Jurkat, Clone E6-1 (cell line): ENCODE measurements at places on chromosomes 3 and 15.

DNA sequence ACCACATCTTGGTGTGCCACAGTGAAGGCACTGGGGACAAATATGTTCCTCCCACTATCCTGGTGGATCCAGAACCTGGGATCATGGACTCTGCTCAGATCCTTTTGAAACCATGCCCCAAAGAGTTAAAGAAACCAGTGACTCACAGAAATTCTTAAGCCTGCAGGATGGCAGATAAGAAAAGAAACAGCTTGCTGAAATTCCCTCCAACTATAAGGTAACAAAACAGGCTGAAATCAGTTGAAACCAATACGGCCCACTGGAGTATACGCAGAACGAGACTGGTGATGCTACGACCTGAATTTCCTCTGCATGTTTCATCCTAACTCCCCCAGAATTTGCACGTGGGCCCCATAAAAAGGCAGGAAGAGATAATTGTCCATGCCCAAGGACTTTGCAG, 209.6 kb downstream of the TJP1 start:
- no peak for DNase-seq

DNA sequence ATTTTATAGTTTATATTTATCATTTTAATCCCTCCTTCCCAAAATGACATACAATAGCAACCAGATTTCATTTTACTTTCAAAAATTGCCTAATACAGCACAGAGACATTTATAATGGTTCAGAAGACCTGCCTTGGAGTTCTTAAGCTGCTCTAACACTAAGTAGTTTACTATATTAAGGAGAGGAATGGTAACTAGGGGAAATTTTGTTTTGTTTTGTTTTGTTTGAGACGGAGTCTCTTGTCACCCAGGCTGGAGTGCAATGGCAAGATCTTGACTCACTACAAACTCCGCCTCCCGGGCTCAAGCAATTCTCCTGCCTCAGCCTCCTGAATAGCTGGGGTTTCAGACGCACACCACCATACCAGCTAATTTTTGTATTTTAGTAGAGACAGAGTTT, 22.8 kb upstream of the CCDC50 start:
- no peak for DNase-seq

DNA sequence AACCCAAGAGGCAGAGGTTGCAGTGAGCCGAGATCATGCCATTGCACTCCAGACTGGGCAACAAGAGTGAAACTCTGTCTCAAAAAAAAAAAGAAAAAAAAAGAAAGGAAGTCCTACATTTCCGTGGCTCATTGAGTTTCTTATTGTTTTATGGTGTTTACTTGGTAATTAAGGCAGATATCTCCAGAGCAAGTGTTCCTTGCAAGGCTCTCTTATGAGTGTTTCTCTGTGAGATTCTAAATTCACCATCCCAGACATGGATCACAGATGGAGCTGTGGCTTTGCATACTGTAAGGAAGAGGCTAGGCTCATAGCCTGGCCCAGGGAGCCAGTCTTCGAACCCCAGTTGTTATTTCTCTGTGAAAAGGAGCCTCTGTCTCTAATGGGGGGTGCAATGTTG, 53.0 kb downstream of the IQGAP1 start:
- no peak for DNase-seq

DNA sequence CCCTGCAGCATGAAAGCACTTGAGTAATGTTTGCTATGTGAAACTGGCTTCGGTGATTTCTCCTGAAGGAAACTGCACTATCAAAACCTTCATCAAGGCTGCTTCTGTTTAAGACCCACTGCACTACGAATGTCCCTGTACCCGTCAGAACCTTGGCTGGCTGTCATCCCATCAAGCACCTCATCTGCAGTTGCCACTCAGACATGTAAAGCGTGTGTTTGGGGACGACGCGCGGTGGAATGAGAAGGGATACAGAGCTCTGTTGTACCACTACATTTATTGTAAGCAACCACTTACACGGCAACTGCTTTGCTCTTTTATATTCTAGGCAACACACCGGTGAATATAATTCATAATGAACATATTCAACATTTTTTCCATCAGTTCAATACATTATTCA, 147.6 kb downstream of the TIGIT start:
- no peak for DNase-seq

GRCh38 chr15:58505581-58505980, 73.8 kb downstream of the LIPC start:
- no peak for DNase-seq

DNA sequence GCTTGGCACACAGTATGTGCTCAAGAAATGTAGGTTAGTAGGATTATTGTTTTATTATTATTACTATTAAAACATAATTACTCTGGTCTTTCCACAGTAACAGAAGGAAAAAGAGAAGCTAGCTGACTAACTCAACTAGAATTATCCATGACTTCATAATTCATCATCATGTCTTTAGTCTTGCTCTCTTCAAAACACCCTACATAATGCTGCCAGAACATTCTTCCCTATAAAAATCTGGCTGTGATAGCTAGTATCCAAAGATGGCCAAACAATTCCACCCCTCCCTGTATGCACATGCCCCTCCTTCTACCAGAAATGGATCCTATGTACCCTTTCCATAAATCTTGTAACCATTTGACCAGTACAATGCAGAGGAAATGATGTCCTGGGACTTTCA, 48.8 kb upstream of the SRGAP3 start:
- DNase-seq, result no peak

DNA sequence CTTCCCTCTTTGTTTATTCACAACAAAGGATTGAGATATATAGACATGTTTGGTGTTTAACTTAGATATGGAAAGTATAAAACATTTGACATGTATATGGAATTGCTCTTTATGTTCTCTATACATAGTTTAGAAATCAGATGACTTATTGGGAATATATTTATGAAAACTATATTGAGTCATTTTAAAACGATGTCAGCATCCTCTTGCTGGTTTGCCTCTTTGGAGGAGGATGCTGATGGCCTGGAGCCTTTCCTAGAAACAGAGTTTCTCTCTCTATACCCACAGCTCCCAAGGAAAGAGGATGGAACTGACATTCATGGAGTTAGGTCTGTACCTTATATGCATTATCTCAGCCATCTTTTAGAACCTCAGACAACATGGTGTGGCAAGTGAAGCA, 40.3 kb downstream of the ZBTB38 start:
- DNase-seq, result no peak

- DNase-seq, result no peak
Measured at GRCh38 chr3:151903501-151903991, 30.1 kb downstream of the SUCNR1 start.

GRCh38 chr15:70539409-70539808, 223.9 kb downstream of the UACA start:
- no peak for DNase-seq

DNA sequence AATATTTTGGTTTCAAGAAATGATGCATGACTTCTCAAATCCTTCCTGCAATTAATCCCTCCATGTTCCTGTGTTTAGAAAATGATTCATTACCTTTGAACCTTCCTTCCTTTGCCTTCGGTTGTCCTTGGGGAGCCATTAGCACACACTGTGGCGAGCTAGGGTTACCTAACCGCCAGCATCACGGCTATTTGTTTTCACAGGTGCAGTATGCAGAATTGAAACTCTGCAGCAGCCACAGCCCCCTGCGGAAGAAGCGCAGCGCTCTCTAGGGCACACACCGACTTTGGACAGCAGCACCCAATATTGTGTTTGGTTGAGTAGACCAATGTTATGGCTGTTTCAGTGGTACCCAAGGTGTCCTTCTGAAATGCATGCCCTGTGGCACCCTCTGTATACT, 247.4 kb downstream of the MCTP2 start:
- no peak for DNase-seq

DNA sequence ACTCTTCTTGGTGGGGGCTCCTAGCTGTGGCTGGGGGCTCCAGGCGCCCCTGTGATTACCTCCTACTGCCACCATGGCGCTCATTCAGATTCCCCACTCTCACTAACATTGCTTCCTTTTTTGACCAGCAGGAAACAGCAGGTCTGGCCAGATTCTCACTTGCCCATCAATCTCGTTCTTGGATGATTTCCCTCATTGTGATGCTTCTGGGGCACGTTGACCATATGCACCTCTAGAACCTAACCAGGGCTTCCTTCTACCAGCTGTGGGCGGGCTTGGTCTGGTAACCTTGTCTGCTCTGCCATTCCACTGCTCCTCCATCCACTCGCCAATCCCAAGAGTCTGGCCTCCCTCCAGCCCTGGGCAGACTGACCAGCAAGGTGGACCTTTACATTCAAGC, 35.9 kb upstream of the PTPN23 start:
- DNase-seq, result no peak

- no peak for DNase-seq
Measured at GRCh38 chr3:44400771-44401170, 62.2 kb downstream of the TCAIM start.

- DNase-seq, result no peak
Measured at GRCh38 chr3:32076566-32076965, 29.9 kb upstream of the GPD1L start.

DNA sequence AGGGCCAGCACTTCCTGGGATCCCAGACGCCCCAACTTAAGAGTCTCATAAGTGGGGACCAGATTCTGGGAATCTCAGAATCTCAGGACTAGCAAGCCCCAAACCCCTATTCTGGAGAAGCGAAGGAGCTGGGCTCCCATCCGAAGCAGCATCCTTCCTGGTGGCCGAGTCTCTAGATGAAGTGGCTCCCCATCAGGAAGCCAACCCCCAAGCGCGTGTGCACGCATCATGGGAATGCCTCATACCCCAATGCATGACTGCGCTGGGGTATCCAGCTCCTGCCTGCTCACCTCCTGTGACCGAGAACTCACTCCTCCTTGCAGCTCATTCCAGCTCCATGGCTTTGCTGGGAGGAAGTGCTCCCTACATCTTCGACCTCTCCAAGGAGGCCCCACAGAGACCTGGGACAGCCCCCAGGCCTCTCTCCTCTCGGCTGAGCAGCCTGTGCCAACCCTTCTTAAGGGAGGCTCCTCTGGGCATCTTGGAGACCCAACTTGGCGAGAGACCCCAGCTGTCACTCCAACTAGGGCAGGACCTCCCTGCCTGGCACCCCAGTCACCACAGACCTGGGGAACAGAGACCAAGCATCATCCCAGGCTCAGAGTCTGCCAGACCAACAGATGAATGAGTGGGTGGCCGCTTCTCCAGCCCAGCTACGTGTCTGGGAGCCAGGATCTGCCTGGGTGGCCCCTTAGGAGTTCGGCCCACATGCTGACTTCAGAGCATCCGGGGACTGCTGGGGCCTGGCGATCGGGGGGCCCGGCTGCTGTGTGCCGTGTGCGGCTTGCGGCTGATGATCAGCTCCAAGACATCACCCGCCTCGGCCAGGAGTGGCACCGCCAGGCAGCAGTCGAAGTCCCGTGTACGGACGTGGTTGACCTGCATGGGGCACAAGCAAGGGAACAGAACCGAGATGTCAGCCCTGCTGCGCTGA, 46.9 kb downstream of the GRIP2 start:
- no peak for DNase-seq

GRCh38 chr3:193884652-193885051, 251.3 kb upstream of the HES1 start:
- no peak for DNase-seq

DNA sequence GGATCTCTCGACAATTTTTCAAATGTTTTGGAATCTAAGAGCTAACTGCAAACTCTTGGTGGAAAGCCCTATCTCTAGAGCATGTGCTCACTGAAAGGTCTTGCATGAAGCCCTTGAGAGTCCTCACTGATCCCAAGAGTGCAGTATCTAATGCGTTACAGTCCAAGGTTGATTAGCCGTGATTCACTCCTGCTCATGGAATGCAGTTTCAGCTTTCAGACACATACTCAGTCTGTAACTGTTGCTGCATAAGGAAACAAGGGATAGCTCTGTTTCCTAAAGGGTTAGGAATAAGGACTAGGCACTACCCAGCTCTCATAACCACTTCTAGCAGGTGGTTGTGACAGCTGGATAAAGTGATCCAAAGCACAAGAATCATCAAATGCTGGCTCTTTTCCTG, 687.4 kb upstream of the CFAP20DC start:
- no peak for DNase-seq

- DNase-seq, result no peak
Measured at GRCh38 chr3:50408443-50408944, 49.2 kb upstream of the TMEM115 start.

DNA sequence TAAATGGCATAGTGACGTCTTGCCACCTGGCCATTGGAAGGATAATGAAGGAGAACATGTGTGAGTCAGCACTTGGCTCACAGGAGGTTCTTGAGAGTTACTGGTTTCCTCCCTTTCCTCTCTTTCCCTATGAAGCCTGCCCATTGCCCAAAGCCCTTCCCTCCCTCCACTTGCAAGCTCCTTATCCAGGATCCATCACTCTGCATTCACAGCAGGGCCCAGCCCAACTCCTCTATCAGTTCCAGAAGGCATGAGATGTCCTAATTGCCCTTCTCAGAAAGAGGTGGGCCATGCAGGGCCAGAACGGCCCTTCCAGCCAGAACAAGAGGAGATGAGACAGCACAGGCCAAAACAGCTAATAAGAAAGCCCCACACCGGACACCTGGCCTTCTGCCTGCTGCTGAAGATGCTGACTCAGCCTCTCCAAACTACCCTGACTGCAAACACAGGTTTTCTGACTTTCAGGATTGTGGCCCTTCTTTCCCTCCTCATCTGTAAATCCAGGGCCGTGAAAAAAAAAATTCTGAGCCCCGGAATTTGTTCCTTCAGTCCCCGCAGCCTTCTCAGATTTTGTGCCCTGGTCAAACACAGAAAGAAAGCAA, 29.7 kb downstream of the HAPLN3 start:
- DNase-seq, result no peak

- DNase-seq, result no peak
Measured at GRCh38 chr3:110485389-110485788, 586.2 kb upstream of the NECTIN3 start.

DNA sequence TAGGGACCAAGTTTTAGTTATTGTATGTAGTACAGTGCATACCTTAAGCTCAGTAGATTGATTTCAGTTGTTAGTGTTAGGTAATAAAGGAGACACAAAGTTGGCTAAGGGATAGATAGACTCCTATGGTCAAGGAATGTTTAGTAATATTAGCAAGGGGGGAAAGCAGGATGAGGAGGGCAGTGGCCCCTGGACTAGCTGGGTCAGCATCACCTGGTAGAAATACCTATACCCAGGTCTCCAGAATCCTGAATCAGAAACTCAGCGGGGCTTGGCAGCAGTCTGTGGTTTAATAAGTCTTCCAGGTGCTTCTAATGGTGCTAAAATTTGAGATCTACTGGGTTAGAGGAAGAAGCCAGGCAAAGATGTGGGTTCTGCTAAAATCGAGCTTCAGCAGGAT, 35.0 kb downstream of the BBX start:
- no peak for DNase-seq

DNA sequence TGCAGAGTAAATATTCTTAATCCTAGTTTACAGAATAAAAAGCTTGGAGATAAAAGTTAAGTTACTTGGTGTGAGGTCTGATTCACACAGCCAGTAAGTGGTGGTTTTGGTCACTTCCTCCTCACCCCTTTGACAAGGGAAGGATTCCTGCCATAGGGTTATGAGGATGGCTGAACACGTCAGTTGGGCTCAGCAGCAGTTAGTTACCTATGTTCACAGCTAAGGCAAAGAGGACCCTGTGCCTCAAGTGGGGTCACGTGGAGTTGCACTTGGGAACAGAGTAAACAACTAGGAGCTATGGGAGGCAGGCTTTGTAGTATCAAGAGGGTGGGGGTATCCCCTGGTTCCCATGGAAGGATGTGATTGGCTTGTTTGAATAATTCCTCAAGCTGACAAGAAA, 232.2 kb downstream of the UBE2E2 start:
- DNase-seq, result peak; percentile 46
